ENCODE measurements at places on chromosomes 3 and 15.

- no peaks in the 10 kb centered on the region for H3K4me1 ChIP-seq
- H3K27me3 ChIP-seq, result no peaks in the 10 kb centered on the region
- DNase-seq, result no peak
- no peak overlapping the region for H3K27ac ChIP-seq
- H3K36me3 ChIP-seq, result peaks cover 3% of the 10 kb centered on the region
Measured at GRCh38 chr15:51011212-51011611, 83.5 kb downstream of the TNFAIP8L3 start.

GRCh38 chr3:9581742-9582141, 28.1 kb upstream of the LHFPL4 start:
- no peak overlapping the region for H3K4me3 ChIP-seq
- DNase-seq, result no peak
- no peaks in the 10 kb centered on the region for H3K4me1 ChIP-seq
- H3K36me3 ChIP-seq, result no peaks in the 10 kb centered on the region
- H3K27ac ChIP-seq, result no peak overlapping the region
- H3K27me3 ChIP-seq, result no peaks in the 10 kb centered on the region

DNA sequence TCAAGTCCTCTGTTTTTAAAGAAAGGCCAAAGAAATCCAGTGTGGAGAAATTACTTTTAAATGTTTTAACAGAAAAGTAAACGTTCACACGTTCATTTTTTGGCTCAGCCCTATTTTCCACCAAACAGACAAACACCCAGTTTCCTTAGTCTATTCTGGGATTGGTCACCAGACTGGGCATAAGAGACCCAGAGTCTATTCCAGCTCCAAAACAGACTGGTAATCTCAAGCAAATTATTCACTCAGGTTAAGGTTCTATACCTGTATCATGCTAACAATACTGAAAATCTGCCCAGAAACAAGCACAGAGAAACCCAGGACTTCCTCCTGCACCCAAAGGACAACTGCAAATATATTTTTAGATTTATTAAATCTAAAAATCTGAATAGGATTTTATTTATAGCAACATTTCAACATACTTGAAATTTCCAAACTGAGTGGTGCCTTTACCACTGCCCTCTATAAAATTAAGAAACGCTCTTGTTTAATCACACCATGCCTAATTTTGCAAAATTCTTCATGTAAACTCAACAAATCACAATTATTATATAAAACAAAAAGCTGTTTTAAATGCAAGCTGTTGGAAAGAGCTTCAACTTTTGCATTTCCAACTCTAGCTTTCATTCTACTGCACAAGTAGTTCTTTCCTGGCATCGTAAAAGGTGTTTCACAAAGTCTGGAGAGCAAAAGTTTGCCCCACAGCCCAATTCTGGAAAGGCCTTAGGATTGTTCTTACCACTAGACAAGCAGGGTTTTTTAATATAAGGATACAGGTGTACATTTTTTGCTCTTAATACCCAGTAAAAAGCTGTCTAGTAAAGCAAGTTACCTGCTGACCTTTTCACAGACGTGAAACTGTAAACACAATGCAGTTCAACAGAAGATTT, 18.7 kb downstream of the ZNF148 start:
- no peak for DNase-seq
- no peaks in the 10 kb centered on the region for H3K36me3 ChIP-seq
- H3K4me3 ChIP-seq, result peak overlapping the region; percentile 56
- no peaks in the 10 kb centered on the region for H3K27me3 ChIP-seq
- peak overlapping the region; percentile 52 for H3K27ac ChIP-seq

- H3K27ac ChIP-seq, result no peak overlapping the region
- H3K27me3 ChIP-seq, result peaks cover 9% of the 10 kb centered on the region
- H3K4me3 ChIP-seq, result no peak overlapping the region
- H3K4me1 ChIP-seq, result no peaks in the 10 kb centered on the region
Measured at GRCh38 chr3:13174011-13174802, 101.0 kb upstream of the IQSEC1 start.

GRCh38 chr3:45864760-45865519, 21.4 kb upstream of the CCR9 start:
- peaks cover 4% of the 10 kb centered on the region for H3K36me3 ChIP-seq
- H3K27me3 ChIP-seq, result peaks cover 38% of the 10 kb centered on the region
- no peak overlapping the region for H3K4me3 ChIP-seq
- no peak for DNase-seq
- no peak overlapping the region for H3K27ac ChIP-seq

DNA sequence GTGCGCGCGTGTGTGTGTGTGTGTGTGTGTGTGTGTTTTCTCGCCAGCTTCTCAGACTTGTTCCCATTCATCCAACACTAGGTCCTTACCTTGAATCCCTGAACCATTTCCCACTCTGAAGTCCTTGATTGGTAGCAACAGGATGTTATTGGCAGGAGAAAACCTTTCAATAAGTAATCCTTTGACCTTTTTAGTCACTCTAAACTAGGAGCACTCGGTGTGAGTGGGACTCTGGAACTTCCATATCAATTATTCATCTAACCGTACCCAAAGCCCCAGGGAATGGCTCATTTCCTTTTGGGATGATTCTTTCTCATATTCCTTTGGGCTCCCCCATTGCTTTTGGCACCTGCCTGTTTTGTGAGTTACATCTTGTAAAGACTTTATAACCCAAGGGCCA, 140.2 kb upstream of the SPRED1 start:
- H3K36me3 ChIP-seq, result peaks cover 4% of the 10 kb centered on the region
- no peaks in the 10 kb centered on the region for H3K4me1 ChIP-seq
- H3K27ac ChIP-seq, result no peak overlapping the region
- H3K27me3 ChIP-seq, result peaks cover 6% of the 10 kb centered on the region
- H3K4me3 ChIP-seq, result no peak overlapping the region

GRCh38 chr3:196280689-196281440, 6.7 kb downstream of the PCYT1A start:
- no peak overlapping the region for H3K4me3 ChIP-seq
- peaks cover 6% of the 10 kb centered on the region for H3K36me3 ChIP-seq
- H3K27me3 ChIP-seq, result no peaks in the 10 kb centered on the region
- no peak for DNase-seq
- peak overlapping the region; percentile 59 for H3K27ac ChIP-seq

GRCh38 chr3:175192536-175192935, 333.4 kb downstream of the NAALADL2 start:
- no peaks in the 10 kb centered on the region for H3K36me3 ChIP-seq
- no peak overlapping the region for H3K27ac ChIP-seq
- DNase-seq, result no peak
- H3K4me3 ChIP-seq, result no peak overlapping the region
- no peaks in the 10 kb centered on the region for H3K4me1 ChIP-seq

GRCh38 chr3:174775603-174776002, 83.5 kb upstream of the NAALADL2 start:
- no peak for DNase-seq
- H3K27ac ChIP-seq, result no peak overlapping the region
- H3K27me3 ChIP-seq, result no peaks in the 10 kb centered on the region
- no peaks in the 10 kb centered on the region for H3K4me1 ChIP-seq
- no peak overlapping the region for H3K4me3 ChIP-seq

DNA sequence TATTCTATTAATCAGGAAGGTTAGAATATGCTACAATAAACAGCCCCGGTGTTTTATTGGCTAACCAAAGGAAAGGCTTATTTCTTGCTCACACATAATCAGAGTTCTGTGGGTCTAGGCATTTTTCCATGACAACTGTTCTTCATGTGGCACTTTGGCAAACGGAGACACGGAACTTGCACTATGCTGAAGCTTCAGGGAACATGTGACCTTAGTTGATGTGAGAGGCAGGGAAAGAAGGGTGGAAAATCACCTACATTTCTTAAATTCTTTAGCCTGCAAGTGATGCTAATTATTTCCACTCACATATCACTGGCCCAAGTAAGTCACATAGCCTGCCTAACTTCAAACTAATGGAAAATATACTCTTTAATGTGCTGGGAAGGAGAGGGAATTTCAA, 344.6 kb downstream of the SV2B start:
- no peaks in the 10 kb centered on the region for H3K4me1 ChIP-seq
- no peak for DNase-seq
- no peak overlapping the region for H3K27ac ChIP-seq
- no peak overlapping the region for H3K4me3 ChIP-seq
- H3K36me3 ChIP-seq, result no peaks in the 10 kb centered on the region

DNA sequence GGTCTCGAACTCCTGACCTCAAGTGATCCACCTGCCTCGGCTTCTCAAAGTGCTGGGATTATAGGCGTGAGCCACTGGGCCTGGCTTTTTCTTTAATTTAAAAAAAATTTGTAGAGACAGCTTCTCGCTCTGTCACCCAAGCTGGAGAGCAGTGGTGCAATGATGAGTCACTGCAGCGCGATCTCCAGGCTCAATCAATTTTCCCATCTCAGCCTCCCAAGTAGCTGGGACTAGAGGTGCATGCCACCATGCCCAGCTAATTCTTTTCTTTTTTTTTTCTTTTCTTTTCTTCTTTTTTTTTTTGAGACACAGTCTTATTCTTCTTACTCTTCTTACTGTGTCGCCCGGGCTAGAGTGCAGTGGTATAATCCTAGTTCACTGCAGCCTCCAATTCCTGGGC, 19.8 kb downstream of the TUBGCP4 start:
- peaks cover 50% of the 10 kb centered on the region for H3K36me3 ChIP-seq
- H3K27me3 ChIP-seq, result no peaks in the 10 kb centered on the region
- H3K4me1 ChIP-seq, result no peaks in the 10 kb centered on the region
- no peak overlapping the region for H3K4me3 ChIP-seq
- DNase-seq, result no peak

- H3K4me3 ChIP-seq, result no peak overlapping the region
- no peaks in the 10 kb centered on the region for H3K27me3 ChIP-seq
- no peak for DNase-seq
Measured at GRCh38 chr3:140629357-140630137, 48.3 kb upstream of the TRIM42 start.

DNA sequence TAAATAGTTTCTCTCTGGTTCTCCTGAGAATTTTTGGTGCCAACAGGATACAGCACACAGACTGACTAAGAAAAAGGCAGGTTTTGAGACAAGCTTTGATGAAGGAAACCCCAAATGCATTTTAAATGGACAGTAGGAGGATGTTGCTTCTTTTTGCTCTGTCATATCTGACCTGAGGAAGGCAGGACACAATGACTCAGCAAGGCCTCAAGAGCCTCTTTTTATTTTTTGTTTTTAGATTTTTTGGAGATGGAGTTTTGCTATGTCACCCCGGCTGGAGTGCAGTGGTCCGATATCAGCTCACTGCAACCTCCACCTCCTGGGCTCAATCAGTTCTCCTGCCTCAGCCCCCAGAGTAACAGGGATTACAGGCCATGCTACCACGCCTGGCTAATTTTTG, 16.9 kb upstream of the KNG1 start:
- DNase-seq, result no peak
- no peaks in the 10 kb centered on the region for H3K27me3 ChIP-seq
- H3K36me3 ChIP-seq, result no peaks in the 10 kb centered on the region
- no peaks in the 10 kb centered on the region for H3K4me1 ChIP-seq
- H3K4me3 ChIP-seq, result no peak overlapping the region

DNA sequence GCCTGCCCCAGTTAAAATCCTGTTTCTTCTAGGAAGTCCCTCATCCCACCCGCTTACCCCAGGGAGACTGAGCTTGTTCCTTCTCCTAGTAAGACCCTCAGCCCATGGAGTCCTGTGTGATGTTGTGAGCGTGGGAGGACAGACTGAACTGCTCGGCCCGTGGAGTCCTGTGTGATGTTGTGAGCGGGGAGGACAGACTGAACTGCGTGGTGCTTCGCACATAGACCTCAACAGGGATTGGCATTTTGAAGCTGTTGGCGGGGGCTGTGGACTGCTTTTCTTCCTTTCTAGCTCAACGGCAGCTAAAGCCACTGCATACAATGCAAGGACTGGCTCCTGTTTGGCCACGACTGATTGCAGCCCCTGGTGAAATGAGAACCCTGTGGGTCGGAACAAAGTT, 1.6 kb upstream of the SPTBN5 start:
- no peaks in the 10 kb centered on the region for H3K27me3 ChIP-seq
- peaks cover 52% of the 10 kb centered on the region for H3K36me3 ChIP-seq

- H3K36me3 ChIP-seq, result peaks cover 6% of the 10 kb centered on the region
- peak overlapping the region; percentile 92 for H3K27ac ChIP-seq
- H3K4me3 ChIP-seq, result no peak overlapping the region
- no peak for DNase-seq
Measured at GRCh38 chr3:56889131-56889530, 87.4 kb upstream of the ARHGEF3 start.

DNA sequence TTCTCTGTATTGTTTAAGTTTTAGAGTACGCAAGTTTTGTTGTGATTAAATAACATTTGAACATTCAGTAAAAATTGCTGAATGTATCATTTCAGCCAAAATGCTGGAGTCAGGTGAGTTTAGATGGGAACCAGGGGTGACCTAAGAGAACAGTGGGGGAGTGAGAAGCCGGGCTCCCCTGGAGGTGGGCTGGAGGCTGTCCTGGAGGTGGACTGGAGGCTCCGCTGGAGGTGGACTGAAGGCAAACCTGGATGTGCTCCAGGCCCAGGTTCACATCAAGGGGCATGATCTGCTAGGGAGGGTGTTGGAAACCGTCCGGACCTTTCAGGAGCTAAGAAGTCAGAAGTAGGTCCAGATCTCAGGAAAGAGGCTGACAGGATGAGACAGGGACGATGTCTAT, 23.7 kb downstream of the DNAJB8 start:
- peaks cover 25% of the 10 kb centered on the region for H3K27me3 ChIP-seq
- H3K4me1 ChIP-seq, result no peaks in the 10 kb centered on the region
- no peak overlapping the region for H3K27ac ChIP-seq
- DNase-seq, result no peak
- H3K36me3 ChIP-seq, result peaks cover 7% of the 10 kb centered on the region

- peaks cover 43% of the 10 kb centered on the region for H3K4me1 ChIP-seq
- no peaks in the 10 kb centered on the region for H3K36me3 ChIP-seq
- no peak overlapping the region for H3K4me3 ChIP-seq
- H3K27me3 ChIP-seq, result no peaks in the 10 kb centered on the region
- H3K27ac ChIP-seq, result no peak overlapping the region
Measured at GRCh38 chr3:58346368-58346767, 13.7 kb downstream of the PXK start.

GRCh38 chr3:48478626-48479555, 25.1 kb downstream of the SHISA5 start:
- H3K27me3 ChIP-seq, result no peaks in the 10 kb centered on the region
- H3K4me1 ChIP-seq, result peaks cover 36% of the 10 kb centered on the region
- peak; percentile 69 for DNase-seq
- H3K36me3 ChIP-seq, result peaks cover 31% of the 10 kb centered on the region
- peak overlapping the region; percentile 87 for H3K4me3 ChIP-seq
